WTC11 (cell line): ENCODE measurements at places on chromosomes 16 and 17.

DNA sequence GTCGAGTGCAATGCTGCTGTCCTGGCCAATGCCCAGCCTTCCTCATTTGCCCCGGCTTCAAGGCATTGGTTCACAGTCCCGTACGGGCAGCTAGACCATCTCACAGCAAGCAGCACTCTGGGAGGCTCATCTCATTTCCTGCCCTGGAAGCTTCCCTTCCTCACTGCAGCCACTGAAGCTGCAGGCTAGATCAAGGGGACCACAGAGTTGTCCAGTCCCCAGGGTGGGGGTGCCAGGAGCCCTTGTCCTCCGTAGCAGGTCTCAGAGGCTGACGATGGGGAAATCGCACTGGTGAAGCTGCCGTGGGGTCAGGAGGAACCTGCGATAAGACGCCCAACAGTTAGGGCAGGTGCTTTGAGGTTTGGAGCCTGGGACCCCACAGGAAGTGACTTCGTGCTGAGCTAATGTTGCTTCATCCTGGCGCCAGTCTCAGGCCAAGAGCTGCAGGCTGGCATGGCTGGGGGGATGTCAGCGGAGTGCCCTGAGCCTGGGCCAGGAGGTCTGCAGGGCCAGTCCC is at the start of gene SPNS3:
SPNS3 (plus strand) TSS at position 426 of the 517 bp plus-strand sequence; CDS start at position 454, 28 bp downstream.
- DNase-seq, result no peak

- no peak for DNase-seq
These were observed 849.8 kb upstream of the RBFOX1 start for GRCh38 chr16:6482696-6483468.

- DNase-seq, result no peak
These were observed 16.7 kb downstream of the EPOP start for GRCh38 chr17:38657824-38658740.

GRCh38 chr16:31351942-31352325 is 3.0 kb upstream of the ITGAX start:
- no peak for DNase-seq

DNA sequence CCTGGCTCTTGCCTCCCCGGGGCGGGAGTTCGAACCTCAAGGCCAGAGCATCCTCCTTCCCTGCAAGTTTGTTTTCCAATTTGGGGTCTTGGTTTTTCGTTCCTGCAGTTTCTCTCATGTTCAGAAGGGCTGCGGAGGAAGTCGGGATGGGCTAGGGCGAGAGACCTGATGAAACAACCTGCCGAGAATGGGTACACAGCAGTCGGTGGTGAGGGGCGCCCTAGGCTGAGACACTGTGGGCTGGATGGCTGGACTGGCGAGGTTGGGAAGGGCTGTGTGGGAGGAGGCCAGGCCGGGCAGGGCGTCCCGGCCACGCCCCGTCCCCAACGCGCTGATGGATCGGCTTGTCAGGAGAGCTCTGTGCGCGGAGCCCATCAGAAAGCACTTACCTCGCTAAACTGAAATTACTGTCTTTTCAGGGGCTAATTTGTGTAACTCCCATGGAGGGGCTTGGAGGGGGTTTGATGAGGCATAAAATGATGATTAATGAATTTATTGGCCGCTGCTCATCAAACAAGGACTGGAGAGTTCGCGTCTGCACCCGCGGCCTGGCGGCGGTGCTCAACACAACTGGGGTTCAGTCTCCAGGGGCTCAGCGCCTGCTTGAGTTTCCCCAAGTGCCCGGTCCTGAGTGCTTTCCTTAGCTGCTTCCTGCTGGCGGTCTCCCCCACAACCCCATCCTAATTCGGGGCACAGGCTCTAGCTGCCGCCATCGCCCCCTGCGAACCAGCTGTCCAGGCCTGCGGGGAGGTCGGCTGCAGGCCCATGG is 9.0 kb downstream of the IRX5 start:
- peak; percentile 56 for DNase-seq

GRCh38 chr17:77036841-77037381 is 103.9 kb upstream of the SEC14L1 start:
- no peak for DNase-seq

- DNase-seq, result no peak
These were observed 24.7 kb upstream of the KLHDC4 start for GRCh38 chr16:87790292-87791100.

GRCh38 chr16:78154729-78155461 is 55.4 kb downstream of the WWOX start:
- no peak for DNase-seq

- DNase-seq, result no peak
These were observed 61.4 kb downstream of the ARHGAP17 start for GRCh38 chr16:24953721-24954120.

DNA sequence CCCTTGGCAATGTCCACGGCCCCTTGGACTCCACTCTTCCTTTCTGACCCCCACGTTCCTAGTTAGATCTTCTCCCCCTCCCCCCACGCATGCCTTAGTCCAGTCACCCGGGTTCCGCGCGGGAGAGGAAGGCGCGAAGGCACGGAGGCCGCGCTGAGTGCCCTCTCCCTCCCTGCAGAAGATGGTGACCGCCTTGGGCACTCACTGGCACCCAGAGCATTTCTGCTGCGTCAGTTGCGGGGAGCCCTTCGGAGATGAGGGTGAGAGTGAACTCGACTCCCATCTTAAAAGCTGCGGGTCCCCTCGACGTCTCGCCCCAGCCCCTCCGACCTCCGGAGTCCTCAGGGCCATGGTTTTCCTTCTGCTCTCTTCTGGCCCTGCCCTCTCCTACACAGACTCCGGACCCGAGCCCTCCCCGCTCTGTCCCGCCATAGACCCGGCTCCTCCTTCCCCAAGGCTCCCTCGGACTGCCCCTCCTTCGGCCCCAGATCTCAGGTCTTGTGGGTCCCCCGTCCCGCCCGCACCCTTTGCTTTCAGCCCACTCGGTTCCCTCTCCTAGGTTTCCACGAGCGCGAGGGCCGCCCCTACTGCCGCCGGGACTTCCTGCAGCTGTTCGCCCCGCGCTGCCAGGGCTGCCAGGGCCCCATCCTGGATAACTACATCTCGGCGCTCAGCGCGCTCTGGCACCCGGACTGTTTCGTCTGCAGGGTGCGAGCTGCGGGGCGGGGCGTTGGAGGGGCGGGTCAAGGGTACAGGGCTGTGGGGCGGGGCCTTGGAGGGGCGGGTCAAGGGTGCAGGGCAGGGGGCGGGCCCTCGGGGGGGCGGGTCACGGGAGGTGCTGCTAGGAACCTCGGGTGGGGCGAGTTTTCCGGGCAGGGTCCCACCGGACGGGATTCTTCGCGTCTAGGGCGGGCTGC is 4.6 kb downstream of the TGFB1I1 start:
- DNase-seq, result peak; percentile 86

DNA sequence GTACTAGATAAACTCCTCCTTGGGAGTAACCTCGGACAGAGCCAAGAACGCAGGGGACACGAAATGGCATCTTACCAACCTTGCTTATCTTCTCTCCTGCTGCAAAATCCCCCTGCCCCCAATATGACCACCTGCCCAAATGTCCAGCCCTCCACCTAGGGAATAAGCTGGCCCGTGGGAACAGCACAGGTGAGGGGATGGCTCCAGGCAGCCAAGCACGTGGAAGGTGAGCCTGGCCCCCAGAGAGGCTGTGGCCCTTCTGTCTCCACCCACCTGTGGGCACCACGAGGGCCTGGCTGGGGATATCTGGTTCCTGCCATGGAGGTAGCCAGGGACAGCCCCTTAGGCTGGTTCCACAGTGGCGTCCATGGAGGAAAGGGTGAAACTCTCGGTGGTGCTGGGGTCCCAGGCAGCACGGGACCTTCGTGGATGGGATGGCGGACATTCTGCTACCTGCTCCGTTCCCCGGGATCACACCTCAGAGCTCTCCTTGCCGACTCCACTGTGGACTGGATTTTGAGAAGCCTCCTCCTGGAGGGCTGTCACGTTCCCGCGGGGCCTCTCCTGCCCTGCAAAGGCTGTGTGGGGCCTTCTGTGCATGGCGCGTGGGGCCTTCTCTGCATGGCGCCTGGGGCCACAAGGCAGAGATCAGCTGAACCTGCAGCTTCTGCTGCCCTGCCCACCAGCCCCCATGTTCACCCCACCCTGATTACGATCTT is 388.5 kb upstream of the TNRC6C start:
- DNase-seq, result no peak

DNA sequence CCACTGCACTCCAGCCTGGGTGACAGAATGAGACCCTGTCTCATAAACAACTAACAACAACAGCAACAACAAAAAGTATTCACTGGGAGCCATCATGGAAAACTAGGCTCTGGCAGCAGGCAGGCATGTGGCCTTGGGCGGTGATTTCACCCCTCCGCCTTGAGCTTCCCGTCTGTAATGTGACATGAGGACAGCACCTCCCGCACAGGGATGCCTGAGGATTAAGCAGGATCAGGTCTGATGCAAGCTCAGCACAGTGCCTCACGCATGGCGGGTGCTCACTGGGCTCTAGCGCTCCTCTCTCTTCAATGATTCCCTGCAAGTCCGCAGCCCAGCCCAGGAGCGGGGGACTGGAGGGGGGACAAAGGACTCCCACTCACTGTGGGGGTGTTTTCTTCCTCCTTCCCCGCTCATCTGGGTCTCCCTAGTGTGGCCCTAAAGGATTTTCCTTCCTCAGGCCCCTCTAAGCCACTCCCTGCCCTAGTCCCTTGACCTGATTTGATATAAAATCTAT is 2.8 kb downstream of the PLCD3 start:
- DNase-seq, result no peak

GRCh38 chr17:20294120-20294519 is 173.2 kb downstream of the LGALS9B start:
- no peak for DNase-seq

GRCh38 chr17:63407741-63408330 is 38.3 kb downstream of the CYB561 start:
- no peak for DNase-seq

- DNase-seq, result no peak
These were observed 19.3 kb downstream of the ANKFN1 start for GRCh38 chr17:56172517-56172982.

GRCh38 chr17:4951486-4951885 is 567 bp downstream of the ENO3 start:
- DNase-seq, result no peak

GRCh38 chr16:28883221-28883996 is 5.1 kb downstream of the ATP2A1 start:
- no peak for DNase-seq

DNA sequence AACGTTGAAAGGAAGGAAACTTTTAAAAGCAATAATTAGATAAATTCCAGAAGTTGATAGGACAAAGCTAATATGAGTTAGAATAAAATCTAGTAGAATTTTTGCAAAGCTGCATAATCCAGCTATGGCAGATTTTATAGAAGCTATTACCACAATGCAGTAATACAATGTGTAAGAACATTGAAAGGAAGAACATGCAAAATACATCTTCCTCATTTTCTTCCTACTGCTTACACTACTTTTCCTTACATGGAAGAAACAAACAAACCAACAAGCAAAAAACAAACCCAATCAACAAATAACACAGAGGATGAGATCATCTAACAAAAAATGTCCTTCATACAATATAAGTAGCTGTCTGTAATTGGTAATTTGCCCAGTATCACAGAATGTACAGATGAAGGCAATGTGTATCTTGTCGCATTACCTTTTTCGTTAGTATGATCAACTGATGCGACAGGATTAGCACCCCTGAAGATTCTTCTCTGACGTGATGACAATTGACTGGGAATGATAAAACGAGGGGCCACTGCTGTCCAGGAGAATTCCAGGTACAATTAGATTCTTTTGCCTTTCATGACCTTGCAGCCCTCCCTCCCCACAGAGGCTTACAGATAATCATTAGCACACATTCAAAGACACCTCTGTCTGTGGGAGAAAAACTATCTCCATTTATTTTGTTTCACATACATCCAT is 21.2 kb upstream of the LRRC37A start:
- no peak for DNase-seq

DNA sequence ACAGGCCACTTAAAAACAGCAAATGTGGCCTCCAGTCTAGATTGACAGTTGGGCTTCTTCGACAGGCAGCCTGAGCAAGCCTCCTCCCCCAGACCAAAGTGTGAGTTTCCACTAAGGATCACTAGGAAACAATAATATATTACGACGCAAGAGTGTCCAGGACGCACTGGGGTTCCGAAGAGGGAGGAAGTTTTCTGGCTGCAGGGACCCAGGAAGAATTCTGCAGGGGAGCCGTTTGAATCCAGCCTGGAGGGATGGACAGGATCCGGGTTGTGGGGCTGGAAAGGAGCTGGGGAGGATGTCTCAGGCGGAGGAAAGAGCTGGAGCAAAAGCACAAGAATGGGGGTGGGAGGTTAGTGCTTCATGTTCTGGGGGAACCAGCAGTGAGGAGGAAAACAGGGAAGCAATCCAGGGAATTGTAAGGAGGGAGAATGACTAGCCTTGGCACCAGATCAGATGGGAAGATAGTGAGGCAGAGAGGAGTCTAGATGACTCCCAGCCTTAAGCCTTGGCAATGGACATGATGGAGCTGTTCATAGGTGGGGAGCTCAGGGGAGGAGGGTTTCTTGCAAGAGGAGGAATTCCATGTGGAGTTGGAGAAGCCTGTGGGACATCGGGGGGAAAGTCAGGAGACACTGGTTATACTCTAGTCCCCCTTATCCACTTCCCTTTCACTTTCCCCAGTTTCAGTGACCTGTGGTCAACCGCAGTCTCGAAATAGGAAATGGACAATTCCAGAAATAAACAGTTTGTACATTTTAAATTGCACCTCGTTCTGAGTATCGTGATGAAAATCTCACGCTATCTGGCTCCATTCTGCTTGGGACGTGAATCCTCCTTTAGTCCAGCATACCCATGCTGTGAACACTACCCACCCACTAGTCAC is 26.6 kb downstream of the NGFR start:
- DNase-seq, result peak; percentile 4

- no peak for DNase-seq
These were observed 30.9 kb downstream of the PRPSAP2 start for GRCh38 chr17:18888766-18889290.

DNA sequence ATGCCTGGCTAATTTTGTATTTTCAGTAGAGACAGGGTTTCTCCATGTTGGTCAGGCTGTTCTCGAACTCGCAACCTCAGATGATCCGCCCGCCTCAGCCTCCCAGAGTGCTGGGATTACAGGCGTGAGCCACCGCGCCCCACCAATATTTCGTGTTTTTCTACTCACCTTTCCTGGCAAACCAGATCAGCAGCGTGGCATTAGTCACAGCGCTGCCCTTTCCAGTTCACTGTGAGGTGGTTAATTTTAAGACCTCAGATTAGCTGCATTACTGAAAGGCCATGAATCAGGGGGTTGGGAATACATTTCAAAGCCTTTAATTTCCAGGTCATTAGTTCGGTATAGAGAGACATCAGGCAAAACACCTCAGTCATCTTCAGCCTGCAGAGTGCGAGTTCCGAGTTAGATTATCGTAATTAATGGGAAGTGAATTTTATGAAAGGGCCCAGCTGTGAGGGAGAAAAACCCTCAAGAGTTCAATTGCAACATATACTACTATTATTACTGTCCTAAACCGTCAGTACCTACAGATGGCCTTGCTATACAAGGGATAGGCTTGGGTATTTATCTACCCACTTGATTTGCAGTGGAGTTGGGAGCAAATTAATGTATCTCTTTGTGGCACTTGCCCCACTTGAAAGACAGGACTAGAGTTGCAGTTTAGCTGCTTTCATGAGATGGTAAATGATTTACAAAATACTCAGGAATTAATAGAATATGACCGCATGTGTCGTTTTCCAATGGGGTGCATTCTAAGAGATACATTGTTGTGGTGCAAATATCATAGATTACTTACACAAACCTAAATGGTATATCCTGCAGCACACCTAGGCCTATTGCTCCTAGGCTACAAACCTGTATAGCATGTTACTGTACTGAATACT is 2.1 kb upstream of the USP32 start:
- DNase-seq, result no peak

- peak; percentile 96 for DNase-seq
These were observed 636 bp upstream of the GABARAP start for GRCh38 chr17:7242717-7243452.

- no peak for DNase-seq
These were observed 26.2 kb upstream of the NAGLU start for GRCh38 chr17:42509841-42510240.

- DNase-seq, result no peak
These were observed 1.8 kb downstream of the SGF29 start for GRCh38 chr16:28555561-28555960.
